HT-29 (cell line): ENCODE measurements at places on chromosomes 2 and 18. TPM values are rescaled to one million over a fixed set of nuclear protein-coding genes. Genes with fewer than 3 reads are reported as not detected.

The EPAS1 gene
- total RNA-seq = 20.7 and 24.0 TPM in 2 replicates

The GALR1 gene
- total RNA-seq = not detected in 2 replicates

GRCh38 chr18:9842448-9842847, 43.3 kb upstream of the TXNDC2 start:
- no peak for DNase-seq

- DNase-seq = no peak
These were observed 134.3 kb upstream of the TACR1 start for GRCh38 chr2:75333646-75334045.

DNA sequence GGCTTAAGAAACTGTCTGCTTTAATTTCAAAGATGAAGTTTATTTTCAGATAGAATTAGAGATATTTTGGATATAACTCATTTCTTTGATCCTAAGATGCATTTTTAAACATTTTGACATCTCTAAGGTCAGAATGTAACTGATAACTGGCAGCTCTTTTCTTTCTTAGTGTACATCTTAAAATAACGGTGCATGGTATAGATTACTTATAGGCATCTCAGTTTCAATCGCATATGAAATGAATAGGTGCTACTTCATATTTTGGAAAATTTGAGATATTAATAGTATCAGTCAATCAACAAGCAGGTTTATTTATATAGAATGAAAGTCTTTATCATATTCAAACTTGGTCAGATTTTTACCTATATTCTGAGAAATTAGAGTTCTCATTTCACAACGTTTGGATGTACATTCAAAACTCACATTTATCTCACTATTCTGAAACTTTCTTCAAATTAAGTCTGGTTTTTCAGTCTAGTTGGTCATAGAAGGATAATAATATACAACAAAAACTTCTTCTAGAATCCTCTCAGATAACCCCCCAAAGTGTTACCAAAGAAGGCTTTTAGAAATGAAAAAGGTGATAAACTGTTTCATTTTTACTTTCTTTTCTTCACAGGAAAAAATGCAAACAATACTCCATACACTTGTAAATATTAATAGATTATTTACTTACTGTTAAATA, 122.8 kb upstream of the WDSUB1 start:
- no peak for DNase-seq

DNA sequence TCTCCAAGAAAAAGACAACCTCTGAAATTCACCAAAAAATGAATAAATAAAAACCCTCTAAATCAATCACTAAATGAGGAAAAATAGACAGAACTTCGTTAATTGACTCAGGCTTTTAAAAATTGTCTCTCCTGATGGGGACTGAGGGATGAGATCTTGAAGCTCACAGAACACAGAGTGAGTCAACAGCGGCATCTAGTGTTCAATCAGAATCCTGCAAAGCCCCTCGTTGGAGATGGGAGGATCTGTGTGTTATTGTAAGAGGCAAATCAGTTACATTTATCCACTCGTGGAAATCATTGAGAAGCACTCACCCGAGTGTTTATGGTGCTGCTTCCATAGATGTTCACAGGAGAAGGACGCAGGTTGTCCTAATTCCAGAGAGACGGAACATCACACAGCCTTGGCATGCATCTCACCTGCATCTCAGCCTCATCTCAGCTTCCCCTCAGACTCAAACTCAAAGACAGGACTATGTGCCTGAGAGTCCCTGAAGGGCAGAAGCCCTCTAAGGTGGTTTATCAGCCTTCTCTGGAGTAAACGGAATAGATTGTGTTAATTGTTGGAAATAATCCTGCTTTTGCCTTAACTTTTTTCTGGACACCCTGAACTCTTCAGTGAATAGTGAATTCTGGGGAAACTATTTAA, 82.0 kb downstream of the MREG start:
- DNase-seq = peak; percentile 90

The ASXL3 gene
- total RNA-seq = not detected in 2 replicates

GRCh38 chr2:112630268-112630667, 15.5 kb upstream of the SLC20A1 start:
- no peak for DNase-seq

The IL37 gene
- not detected in 2 replicates for total RNA-seq
